CD4-positive, alpha-beta T cell treated with Interleukin-17A for 1 hour (primary cell): ENCODE measurements at places on chromosomes 6 and 20.

GRCh38 chr6:161922631-161923119, 648.8 kb upstream of the AGPAT4 start:
- no peak for DNase-seq

GRCh38 chr6:157263146-157263545, 60.2 kb downstream of the TMEM242 start:
- DNase-seq, result no peak

- no peak for DNase-seq
Measured at GRCh38 chr6:136544326-136544725, 5.9 kb downstream of the MAP7 start.

DNA sequence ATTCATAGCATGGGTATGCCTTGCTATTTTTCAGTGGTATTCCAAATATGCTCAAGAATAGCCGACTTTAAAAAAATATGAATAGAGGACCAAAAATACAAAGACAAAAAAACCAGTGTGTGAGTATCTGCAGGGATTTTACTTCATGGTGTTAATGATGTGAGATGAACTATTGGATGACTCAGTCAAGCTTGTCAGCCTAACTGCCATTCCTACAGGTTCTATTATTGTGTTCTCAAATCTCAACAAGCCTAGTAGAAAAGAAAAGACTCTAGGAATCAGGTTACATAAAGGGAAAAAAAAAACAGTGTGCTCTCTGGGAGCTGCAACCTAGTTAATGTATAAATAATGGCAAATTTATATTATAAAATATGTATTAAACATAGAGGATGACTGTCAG, 588.4 kb upstream of the BTBD3 start:
- no peak for DNase-seq

GRCh38 chr20:40966103-40966502, 62.5 kb upstream of the TOP1 start:
- no peak for DNase-seq
